ENCODE measurements at places on chromosomes 6 and 20. TPM values are rescaled to one million over a fixed set of nuclear protein-coding genes. Genes with fewer than 3 reads are reported as not detected.

EFCAB8 gene
- total RNA-seq: not detected

ZSWIM3 gene
- total RNA-seq: 3.7 TPM

PCK1 gene
- 4.7 TPM for total RNA-seq

DEFB110 gene
- total RNA-seq: not detected

SLC22A23 gene
- total RNA-seq: 7.2 TPM

EMILIN3 gene
- total RNA-seq: 4.9 TPM

EBF4 gene
- total RNA-seq: 8.5 TPM

SLC12A5 gene
- total RNA-seq: not detected
